ENCODE measurements at places on chromosomes 7 and 10. TPM values are rescaled to one million over a fixed set of nuclear protein-coding genes. Genes with fewer than 3 reads are reported as not detected.

GRCh38 chr10:30396698-30397097 lies 37.3 kb upstream of the MAP3K8 start:
- no peak for DNase-seq

The KIF20B gene
- 17.6 TPM for total RNA-seq

DNA sequence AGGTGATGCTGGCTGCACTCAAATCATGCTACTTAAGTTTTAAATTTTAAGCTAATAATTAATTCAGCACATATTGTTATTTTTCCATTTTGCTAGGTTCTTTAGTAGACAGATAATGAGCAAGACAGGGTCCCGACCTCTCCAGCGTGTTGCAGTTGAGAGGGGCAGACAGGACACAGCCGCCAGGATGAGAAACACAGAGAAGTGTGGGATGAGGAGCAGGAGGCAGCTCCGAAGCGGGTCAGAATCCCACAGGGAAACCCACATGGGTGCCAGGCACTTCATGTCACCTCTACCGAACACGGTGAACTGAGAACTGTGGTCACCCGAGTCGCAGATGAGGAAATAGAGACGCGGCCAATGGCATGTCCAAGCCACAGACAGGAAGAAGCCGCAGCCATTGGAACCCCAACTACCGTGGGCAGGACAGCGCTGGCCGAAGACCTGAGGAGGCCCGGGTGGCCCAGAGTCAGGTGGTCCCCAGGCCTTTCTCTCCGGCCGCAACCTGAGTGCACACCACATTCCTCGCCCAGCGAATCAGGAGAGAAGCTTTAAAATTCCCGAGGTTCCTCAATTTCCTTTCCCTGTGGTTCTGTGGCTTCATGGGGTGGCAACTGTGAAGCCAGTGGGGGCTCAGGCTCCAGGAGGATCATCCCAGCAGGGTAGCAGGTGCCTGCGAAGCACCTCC lies 213.0 kb downstream of the DNAJB6 start:
- DNase-seq: no peak

- no peak for DNase-seq
Measured at GRCh38 chr7:133434246-133434865, 181.5 kb downstream of the EXOC4 start.

The REEP3 gene
- total RNA-seq: 9.6 TPM

- DNase-seq: no peak
Measured at GRCh38 chr10:60086862-60087261, 180.5 kb upstream of the CCDC6 start.

- no peak for DNase-seq
Measured at GRCh38 chr10:78777466-78777865, 291.3 kb upstream of the ZMIZ1 start.

DNA sequence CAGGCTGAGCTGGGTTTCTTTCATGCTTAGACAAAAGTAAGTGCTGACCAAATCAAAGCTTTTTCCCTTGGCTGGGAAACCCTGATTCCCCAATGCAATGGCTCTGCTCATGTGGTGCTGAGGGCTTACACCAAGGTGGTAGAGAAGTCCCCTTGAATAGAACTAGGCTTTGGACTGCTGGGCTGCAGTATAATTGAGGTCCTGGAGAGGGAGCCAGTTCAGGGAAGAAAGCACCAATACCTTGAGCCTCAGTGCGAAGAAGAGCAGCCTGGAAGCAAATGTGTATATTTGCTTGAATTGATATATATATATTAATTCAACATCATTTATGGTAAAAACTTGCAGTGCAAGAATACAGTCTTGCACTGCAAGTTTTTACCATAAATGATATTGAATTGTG lies 391.1 kb downstream of the RPS24 start:
- DNase-seq: no peak

- DNase-seq: no peak
Measured at GRCh38 chr10:29448125-29448524, 159.3 kb downstream of the LYZL1 start.

DNA sequence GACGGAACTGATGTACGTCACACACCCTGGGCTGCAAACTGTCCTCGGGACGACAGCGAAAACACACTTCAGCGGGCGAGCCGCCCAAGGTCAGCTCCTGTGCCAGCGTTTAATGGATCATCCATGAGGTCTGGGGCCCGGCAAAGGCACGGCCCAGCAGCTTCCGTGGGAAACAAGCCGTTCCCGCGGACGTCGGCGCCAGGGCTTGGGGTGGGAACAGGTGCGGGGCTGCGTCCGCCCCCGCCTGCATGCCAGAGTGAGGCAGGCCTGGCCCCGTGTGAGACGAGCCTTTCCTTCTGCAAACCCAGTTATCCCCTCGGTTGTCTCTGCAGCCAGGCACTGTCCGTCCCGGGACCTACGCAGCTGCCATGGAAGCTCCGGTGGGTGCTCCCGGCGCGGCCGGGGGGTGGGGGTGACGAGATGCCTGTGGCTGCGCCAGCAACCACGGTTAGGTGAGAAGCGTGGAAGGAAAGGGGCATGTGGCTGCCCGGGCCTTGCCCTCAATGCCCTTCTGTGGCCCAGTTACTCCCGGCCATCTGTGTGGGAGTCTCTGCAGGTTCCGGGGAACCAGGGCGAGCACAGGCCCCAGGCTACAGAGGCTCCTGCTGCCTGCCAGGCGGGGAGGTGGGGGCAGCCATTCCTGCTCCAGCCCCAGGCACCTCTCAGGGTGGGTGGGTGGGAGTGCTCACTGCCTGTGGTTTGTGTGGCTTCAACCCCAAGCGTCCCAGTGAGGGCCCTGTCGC lies 42.2 kb upstream of the PDGFA start:
- no peak for DNase-seq

DNA sequence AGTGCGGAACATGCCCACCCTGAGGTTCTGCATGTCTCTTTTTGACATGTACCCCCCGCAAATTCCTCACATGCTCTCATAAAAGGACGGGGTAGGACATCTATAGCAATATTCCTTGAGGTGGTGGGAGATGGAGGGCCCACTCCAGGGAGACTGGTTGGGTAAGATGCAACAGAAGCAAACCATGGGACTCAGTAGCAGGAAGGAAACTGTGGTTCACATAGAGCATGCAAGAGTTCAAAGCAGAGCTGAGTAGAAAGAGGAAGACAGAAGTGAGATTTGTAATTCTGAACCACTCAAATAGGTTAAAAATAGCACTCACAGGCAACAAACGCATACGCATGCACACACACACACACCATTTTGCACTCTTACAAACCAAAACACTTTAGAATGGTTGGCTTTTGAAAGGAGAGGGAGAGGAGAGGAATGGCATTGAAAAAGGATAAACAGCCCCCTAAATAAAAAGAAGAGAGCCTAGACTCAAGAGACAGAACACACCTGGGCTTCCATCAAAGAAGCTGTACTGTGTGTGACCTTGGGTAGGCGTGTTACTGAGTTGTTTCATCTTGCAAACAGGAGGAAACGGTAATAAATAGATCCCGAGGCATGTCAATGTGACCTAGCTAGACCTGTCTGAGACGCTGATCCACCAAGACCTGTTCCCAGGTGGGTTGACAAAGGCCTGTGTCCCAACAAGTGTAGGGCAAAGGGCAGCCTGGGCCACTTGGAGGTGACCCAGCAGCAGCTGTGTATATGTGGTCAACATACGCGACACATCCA lies 77.6 kb upstream of the LRRC4 start:
- peak; percentile 21 for DNase-seq

GRCh38 chr7:98922392-98923187 lies 44.3 kb downstream of the TRRAP start:
- DNase-seq: no peak

- no peak for DNase-seq
Measured at GRCh38 chr10:124500757-124501156, 39.1 kb downstream of the LHPP start.

GRCh38 chr10:69123747-69124562 lies at the start of gene VPS26A:
TSS of gene VPS26A (plus strand) at chr10:69124178. CDS start at chr10:69124278, 100 bp downstream.
- DNase-seq: peak; percentile 98
